Temporal lobe (tissue), 4 donors: ENCODE measurements at places on chromosomes 16 and 17. TPM values are rescaled to one million over a fixed set of nuclear protein-coding genes. Genes with fewer than 3 reads are reported as not detected.

ANKS3 gene
- 18.2 TPM for total RNA-seq

C16orf92 gene
- not detected for total RNA-seq

SF3B3 gene
- total RNA-seq = 77.4 TPM

RPL13 gene
- total RNA-seq = 989 TPM

C16orf96 gene
- total RNA-seq = 0.25 TPM

FDXR gene
- total RNA-seq = 3.2 TPM

KRTAP17-1 gene
- total RNA-seq = not detected

HELZ gene
- total RNA-seq = 60.2 TPM

KRTAP3-1 gene
- total RNA-seq = not detected

CD79B gene
- total RNA-seq = not detected

TMIGD1 gene
- not detected for total RNA-seq
